ENCODE measurements at places on chromosomes 6 and 20.

DNA sequence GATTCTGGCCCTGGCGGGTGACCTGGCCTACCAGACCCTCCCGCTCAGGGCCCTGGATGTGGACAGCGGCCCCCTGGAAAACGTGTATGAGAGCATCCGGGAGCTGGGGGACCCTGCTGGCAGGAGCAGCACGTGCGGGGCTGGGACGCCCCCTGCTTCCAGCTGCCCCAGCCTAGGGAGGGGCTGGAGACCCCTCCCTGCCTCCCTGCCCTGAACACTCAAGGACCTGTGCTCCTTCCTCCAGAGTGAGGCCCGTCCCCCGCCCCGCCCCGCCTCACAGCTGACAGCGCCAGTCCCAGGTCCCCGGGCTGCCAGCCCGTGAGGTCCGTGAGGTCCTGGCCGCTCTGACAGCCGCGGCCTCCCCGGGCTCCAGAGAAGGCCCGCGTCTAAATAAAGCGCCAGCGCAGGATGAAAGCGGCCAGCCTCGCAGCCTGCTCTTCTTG lies 868 bp upstream of the SLC2A4RG start:
- DNase-seq = peak; percentile 68

- no peak for DNase-seq
Observed at GRCh38 chr6:149965194-149966020, 1.7 kb downstream of the ULBP1 start.

GRCh38 chr6:36800223-36801076 lies 38.8 kb downstream of the CPNE5 start:
- DNase-seq = no peak

DNA sequence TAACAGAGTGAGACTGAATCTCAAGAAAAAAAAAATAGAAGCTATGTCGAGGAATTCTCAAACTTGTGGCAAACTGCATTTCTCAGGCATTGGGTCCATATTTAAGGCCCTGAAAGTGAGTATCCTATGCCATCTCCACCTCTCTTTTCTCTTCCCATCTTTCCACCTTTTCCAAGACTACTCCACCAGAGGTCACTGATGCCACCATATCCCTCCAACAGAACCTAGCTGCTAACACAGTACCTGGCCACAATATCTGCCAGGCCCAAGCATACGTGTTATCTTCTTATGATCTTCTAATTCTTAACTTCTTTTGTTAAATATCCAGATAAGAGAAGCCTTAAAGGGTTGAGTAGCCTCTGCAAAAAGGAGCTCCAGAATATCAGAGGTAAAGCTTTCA lies 8.2 kb upstream of the ADGRF4 start:
- no peak for DNase-seq

DNA sequence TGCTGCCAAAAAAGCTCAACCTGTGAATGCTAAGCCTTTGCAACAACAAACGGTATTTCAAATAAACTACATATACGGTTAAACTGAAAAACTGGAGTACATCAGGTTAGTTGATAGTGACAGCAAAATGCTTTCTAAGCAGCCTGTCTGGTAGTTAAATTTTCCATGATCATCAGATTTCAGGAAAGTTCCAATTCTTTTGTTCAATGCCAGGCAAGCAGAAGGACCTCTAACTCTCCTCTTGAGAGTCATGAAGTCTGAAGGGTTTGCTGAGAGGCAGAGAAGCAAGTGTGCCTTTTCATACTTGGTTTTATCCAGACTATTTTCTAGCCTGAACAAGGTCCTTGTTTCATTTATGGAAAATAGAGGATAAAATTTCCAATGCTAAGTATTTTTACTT lies 4.5 kb downstream of the FLRT3 start:
- DNase-seq = no peak

GRCh38 chr20:55283889-55284288 lies 721.4 kb downstream of the CBLN4 start:
- DNase-seq = no peak

GRCh38 chr6:21271428-21272155 lies 322.0 kb upstream of the SOX4 start:
- no peak for DNase-seq

- no peak for DNase-seq
Observed at GRCh38 chr6:120214088-120214499, 864.5 kb upstream of the MAN1A1 start.

- DNase-seq = no peak
Observed at GRCh38 chr20:37228082-37228481, 33.5 kb downstream of the GHRH start.

- DNase-seq = no peak
Observed at GRCh38 chr6:394641-395289, 3.2 kb downstream of the IRF4 start.
